ENCODE measurements at places on chromosomes 1 and 21.

DNA sequence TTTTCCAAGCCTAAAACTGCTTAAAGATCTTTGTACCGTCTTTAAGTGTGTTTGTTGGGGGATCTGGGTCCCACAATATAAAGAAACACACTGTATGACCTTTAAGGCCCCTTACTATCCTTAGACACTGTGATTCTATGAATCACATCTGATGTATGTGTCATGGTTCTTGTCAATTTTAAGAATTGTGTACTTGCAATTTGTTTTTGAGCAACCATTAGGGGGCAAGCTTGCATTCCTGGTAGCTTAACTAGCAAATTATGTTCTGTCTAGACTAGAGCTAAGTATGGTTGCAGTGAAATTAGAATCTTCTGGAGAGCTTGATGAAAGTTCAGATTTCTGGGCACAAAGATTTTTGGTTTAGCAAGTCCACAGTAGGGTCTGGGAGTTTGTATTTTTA is 219.5 kb downstream of the TPR start:
- no peak for DNase-seq

GRCh38 chr1:172680733-172681275 is 21.9 kb downstream of the FASLG start:
- no peak for DNase-seq

DNA sequence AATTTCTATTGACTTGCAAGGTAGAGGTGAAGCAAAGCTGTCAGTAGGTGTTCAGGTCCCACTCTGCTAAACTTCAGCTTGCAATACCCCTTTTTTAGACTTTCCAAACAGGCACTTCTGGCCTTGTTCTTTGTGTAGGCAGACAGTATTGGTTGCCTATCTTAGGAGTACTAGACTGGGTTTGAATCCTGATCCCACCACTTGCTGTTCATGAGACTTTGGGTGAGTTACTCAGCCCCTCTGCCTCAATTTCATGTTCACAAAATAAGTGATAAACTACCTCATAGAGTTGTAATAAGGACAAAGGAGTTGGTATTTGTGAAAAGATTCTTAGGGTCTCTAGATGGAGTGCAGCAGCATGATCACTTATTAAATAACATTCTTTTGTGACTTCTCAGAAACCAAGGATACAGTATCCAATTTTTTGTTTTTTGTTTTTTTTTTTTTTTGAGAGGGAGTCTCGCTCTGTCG is 5.2 kb downstream of the RCC1 start:
- DNase-seq = no peak

DNA sequence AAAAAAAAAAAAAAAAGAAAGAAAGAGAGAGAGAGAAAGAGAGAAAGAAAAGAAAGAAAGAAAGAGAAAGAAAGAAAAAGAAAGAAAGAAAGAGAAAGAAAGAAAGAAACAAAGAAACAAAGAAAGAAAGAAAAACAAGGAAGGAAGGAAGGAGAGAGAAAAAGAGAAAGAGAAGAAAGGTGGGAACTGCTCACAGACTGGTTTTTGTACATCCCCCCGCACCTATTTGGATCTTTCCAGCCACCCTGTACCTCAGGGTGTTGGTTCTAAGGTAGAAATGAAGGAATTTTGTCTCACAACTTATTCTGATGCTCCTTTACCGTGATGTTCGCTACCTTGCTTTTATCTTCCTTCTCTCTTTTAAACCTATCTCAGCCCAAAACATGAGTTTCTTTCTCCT is 43.3 kb upstream of the RGS18 start:
- no peak for DNase-seq

- no peak for DNase-seq
Measured at GRCh38 chr21:39159342-39160063, 23.7 kb downstream of the PSMG1 start.

GRCh38 chr1:29806646-29807319 is 570.5 kb downstream of the PTPRU start:
- DNase-seq = no peak

GRCh38 chr21:25615880-25616279 is 8.6 kb upstream of the MRPL39 start:
- DNase-seq = no peak

DNA sequence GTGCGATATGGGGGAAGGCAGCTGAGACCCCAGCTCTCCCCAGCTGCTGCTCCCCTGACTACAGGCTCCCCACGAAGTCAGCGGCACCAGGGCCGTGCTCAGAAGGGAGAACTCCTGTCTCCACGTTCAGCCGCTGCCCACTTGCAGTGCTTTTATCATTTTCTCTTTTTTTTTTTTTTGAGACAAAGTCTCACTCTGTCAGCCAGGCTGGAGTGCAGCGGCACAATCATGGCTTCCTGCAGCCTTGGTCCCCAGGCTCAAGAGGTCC is 933 bp upstream of the FTCD start:
- no peak for DNase-seq

- no peak for DNase-seq
Measured at GRCh38 chr21:40049031-40049930, 182.0 kb downstream of the PCP4 start.

- DNase-seq = no peak
Measured at GRCh38 chr1:119404736-119405135, 10.2 kb upstream of the HSD3B2 start.

GRCh38 chr1:1455366-1455884 is 5.9 kb downstream of the ATAD3C start:
- no peak for DNase-seq

- DNase-seq = no peak
Measured at GRCh38 chr1:171983584-171983983, 142.3 kb downstream of the DNM3 start.

DNA sequence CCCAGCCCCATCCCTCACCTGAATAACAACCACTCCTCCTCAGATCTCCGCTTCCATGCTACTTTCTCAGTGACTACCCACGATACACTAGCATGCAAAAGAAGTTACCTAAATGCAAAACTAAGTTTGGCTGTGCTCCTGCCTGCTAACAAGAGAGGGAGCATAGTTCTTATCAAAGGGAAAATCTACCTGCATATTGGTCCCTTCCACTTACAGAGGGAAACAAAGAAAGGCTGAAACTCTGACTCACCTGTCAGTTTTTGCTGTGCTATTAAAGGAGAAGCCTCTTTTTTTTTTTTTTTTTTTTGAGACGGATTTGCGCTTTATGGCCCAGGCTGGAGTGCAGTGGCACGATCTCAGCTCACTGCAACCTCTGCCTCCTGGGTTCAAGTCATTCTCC is 43.8 kb upstream of the RAVER2 start:
- no peak for DNase-seq

- DNase-seq = no peak
Measured at GRCh38 chr1:168304865-168305264, 24.2 kb downstream of the TBX19 start.

DNA sequence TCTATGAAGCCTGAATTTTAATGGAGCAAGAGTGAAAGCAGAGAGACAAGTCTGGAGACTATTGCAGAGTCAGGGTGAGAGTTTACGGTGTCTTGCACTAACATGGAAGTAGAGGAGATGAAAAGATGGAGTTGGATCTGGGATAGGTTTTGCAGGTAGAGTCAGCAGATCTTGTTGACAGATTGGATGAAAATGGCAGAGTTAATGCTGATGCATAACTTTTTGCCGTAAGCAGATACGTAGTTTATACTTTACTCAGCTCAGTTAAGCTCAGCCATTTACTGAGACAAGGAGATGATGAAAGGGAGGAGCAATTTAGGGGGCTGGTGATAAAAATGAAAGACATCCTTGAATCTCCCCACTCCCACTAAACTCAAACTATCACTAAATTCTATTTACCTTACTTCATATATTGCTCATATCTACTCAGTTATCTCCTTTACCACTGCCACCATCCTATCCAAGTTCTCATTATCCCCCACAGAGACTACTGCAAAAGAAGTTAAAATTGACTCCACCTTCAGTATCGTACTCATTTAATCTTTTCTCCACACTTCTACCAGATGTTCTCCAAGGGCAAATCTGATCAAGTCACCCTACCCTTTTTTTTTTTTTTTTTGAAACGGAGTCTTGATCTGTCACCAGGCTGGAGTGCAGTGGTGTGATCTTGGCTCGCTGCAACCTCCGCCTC is 13.8 kb downstream of the C1orf185 start:
- DNase-seq = no peak

DNA sequence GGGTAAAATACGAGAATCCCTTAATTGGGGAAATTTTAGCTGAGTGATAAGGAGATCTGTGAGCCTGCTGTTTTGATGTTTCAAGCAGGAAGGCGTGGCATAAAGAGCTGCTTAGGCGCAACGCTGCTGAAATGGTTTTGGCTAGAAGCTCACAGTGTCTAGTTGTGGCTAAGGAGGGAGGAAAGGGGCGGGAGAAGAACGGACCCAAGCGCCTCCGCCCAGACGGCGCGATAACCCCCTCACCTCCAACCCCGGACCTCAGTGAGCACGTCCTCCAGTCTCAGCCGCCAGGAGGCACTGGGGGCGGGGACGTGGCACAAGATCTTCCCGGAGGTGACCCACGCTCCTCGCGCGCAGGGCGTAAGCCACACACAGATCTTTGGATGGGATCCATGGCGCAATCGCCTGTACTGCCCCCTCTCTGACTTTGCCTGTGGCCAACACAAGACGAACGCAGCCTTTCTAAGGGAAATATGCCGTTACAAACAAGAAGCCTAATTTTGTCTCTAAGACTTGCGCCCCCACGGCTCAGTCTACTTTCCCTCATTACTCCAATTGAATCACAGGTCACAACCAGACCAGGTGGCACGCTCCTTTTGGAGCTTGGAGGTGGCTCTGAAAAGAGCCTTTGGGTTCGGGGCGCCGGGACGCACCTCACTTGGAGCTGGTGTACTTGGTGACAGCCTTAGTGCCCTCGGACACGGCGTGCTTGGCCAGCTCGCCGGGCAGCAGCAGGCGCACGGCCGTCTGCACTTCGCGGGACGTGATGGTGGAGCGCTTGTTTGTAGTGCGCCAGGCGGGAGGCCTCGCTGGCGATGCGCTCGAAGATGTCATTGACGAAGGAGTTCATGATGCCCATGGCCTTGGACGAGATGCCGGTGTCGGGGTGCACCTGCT is 23.4 kb upstream of the RNF187 start:
- peak; percentile 23 for DNase-seq

DNA sequence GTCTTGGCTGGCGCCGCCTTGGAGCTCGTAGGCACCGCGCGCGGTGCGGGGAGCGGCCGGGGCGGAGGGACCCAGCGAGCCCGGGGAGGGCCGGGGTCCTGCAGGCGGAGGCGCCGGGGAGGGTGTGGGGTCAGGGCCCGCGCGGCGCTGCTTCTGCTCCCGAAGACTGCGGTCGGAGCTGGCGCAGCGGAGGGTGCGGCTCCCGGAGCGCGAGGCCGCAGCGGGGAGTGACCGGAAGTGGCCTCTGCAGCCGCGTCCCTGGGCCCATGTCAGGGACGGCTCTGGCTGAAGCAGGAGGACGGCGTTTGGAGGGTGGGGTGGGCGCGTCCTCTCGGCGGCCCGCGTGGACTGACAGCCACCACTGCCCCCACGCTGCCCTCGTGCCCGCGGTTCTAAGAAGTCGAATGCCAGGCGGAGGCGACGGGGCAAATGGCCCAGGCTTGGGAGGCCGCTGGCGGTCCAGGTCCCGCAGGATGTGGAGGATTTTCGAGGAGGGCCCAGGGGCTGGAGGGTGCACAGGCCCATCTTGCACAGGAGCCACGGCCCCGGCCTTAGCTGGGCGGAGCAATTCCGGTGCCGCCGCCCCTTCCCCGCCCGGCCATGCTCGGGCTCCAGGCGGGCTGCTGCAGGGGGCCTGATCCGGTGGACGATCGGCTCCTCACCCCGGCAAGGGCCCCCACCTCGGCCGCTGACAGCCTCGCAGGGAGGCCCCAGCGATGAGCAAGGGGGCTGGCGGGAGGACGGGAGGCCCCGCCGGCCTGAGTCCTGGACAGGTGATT is 7.7 kb upstream of the ZNF669 start:
- no peak for DNase-seq

- no peak for DNase-seq
Measured at GRCh38 chr21:32197896-32198295, 81.0 kb downstream of the MIS18A start.

DNA sequence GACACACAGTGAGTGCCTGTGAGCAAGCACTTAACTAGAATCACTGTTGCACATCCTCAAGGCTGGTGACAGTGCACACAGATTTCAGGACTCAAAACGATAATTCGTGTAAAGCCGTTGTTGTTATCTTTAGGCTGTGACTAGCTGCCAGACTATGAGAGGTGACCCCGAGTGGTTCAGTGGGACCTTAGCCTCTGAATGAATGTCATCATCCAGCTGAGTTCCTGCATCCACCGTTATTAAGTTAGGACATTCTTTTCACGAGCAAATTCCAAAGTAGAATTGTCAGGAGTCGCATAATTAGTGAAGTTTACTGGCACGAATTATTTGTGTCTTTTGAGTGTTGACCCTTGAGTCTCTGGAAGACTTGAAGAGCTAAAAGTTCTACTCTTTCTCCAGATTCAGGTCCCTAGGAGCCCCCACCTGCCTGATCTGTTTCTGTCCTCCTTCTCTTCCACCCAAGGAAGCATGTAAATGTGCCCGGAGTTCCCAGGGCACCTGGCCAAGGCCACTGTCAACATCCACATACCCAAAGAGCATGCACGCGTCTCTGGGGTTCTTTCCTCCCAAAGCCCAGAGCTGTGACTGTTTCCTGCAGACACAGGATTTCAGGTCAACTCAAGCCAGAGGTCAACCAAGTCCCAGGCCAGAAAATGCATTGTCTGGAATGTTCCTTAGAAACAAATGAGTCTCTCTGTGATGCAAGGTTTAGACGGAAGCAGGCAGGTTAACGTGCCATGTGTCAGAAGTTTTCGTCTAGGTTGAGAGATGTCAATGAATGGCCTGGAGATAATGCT is 207.2 kb downstream of the TOMM20 start:
- DNase-seq = no peak

DNA sequence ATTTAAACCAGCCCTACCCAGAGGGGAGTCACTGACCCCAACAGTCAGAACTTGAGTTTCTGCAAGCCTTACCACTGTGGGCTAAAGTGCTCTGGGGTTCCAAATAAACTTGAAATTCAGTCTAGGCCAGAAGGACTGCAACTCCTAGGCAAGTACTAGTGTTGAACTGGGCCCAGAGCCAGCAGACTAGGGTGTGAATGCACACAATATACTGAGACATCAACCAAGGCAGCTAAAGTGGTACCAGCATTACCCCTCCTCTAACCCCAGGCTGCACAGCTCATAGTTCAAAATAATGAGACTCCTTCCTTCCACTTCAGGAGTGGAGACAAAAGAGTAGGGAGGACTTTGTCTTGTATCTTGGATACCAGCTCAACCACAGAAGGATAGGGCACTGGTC is 18.9 kb upstream of the IL20 start:
- DNase-seq = no peak

GRCh38 chr1:202355944-202356553 is 7.5 kb downstream of the PPP1R12B start:
- DNase-seq = no peak

- DNase-seq = no peak
Measured at GRCh38 chr1:151616505-151616849, 4.6 kb downstream of the SNX27 start.

DNA sequence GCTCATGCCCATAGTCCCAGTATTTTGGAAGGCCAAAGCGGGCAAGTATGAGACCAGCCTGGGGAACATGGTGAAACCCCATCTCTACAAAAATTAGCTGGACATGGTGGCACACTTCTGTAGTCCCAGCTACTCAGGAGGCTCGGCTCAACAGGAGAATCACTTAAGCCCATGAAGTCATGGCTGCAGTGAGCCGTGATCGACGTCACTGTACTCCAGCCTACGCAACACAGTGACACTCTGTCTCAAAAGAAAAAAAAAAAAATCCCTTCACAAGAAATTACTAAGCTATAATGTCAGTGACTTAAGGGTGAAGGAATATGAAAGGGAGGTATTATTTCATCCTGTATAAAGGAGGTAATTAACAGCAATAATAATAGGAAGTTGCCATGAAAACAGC is 99.8 kb downstream of the ACBD6 start:
- DNase-seq = no peak
